Stromal cell of bone marrow (primary cell): ENCODE measurements at places on chromosomes 12 and 14.

DNA sequence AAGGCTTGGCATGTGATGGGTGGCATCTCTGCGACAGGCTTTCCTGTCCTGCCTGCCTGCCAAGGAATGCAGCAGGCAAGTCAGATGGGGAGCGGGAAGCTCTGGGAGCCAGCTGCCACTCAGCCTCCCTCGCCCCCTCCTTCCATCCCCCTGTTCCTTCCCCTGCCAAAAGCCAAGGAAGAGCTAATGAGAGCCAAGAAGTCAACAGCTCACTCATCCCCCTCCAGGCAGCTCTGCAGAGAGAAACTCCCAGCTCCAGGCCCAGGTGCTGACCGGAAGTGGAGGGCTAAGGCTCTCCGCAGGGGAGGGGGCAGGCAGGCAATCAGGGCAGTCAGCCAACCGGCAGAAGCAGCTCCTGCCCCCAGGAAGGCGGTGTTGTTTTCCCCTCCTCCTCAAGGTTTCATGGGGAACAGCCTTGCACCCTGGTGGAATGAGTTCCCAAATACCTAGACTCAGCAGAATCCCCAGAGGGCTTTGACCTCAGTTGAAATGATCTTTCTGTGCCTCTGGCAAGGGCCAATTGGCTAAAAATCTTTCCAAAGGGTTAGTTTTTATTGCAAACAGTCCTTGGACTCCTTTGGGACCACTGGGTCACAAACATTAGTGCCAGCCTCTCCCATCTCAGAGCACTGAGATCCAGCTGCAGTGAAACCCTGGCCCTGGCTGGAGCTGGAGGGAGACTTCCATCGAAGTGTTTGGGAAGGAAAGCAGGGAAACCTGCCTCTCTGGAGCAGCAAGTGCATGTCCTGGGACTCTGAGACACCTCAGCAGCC lies 349.1 kb downstream of the DPF3 start:
- DNase-seq, result no peak

- peak; percentile 31 for DNase-seq
Measured at GRCh38 chr14:60878536-60878935, 102.3 kb downstream of the TRMT5 start.

GRCh38 chr14:76337635-76338545 lies 38.0 kb upstream of the ESRRB start:
- no peak for DNase-seq

DNA sequence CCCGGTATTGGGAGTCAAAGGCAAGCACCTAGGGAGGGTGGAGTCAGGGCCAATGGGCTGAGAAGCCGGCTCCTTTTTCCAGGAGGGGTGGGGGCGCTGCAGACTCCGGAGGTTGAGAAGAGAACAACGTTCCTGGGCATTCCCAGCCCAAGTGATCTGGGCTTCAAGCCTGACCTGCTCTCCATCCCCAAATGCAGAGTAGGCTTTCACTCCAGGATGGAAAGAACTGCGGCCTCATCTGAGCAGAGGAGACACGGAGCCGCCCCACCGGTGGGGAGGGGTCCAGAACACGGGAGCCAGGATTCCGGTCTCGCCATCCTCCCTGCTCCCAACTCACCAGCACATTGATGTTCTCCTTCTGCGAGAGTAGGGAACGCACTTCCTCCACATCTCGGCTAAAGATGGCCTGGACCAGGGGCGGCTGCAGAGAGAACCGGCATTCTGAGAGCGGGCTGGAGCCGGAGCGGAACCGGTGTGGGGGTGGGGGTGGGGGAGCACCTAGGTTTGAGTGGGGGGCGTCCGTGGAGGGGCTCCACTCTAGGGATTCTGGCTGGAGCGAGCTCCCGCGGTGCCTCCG lies 605 bp downstream of the ANKRD52 start:
- DNase-seq, result no peak

GRCh38 chr12:130339951-130340350 lies 2.3 kb downstream of the PIWIL1 start:
- DNase-seq, result no peak

DNA sequence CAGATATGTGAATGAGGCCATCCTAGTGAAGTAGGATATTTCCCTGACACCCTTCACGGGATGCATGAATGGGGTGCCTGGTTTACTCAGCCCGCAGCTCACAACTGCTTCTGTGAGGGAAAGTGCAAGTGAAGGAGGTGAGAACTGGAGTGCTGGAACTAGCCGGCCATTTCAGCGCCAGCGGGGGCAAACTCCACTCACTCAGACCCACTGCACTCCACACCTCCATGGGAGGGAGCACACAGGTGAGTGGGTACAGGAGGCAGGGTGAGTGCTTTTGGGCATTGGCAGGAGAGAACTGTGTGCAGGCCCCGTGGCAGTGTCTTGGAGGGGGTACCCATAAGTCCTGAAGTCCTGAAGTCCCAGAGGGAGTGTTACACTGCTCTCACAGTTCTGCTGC lies 1008.4 kb downstream of the SLC6A15 start:
- no peak for DNase-seq

- DNase-seq, result no peak
Measured at GRCh38 chr14:54902143-54902520, 494 bp downstream of the GCH1 start.

GRCh38 chr12:1013618-1014489 lies 22.8 kb downstream of the ERC1 start:
- peak; percentile 76 for DNase-seq

DNA sequence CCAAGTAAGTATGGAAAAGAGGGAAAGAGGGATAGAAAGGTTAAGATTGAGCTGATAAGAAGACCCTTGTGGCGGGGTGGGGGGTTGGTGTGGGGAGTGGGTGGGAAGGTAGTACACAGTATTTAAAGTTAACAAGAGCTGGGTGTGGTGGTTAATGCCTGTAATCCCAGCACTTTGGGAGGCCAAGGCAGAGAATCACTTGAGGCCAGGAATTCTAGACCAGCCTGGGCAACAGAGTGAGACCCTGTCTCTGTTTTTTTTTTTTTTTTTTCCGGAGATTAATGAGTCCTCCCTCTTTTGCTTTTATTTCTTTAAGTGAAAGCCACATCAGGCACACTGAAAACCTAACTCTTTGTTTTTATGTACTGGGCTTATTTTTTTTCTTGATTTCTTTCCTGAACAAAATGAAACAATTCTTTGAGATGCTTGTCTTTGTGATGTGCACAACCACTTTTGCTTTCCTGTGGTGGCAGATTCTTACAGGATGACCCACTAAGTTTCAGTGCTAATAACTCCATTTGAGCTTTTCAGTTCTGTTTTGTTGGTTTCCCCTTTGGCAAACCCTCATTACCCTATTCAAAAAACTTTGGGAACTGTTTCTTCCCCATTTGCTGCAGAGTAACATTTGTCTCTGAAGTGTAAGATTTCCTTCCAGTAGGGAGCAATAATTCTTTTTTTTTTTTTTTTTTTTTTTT lies 54.8 kb downstream of the WNK1 start:
- DNase-seq, result no peak

DNA sequence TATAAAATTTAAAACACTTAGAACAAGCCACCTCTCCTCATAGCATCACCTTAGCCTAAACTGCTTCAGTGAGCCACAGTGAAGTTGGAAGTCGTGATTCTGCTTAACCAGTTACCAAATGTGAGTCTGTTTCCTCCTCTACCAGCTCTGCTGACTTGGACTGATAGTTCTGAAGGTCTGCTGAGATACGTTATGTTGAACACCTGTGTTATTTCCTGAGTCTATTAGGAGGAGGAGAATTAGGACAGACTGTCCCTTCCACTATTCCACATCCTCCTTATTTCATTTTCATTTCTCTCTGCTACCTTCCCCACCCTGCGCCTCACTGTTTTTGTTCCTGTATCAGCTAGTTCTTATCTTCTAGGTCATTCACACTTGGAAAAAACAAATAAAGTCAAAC lies 2.4 kb downstream of the SLC2A14 start:
- no peak for DNase-seq

DNA sequence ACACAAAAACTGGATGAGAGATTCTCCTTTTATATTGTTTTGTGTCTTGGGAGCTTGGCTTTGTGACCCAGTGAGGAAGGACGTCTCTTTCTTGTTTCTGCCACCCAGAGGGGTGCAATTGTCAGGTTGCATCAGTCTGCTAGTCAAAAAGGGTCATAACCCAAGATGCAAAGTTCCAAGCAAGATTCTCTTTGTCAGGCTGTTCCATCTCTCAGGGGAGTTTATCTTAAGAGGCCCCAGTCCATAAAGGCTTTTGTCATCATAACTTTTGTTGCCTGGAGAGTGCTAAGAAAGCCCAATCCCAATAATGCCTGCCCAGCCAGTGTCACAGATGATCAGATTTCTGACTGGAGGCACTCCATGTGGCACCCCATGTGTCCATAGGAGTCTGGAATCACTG lies 444.9 kb downstream of the TRHDE start:
- no peak for DNase-seq

DNA sequence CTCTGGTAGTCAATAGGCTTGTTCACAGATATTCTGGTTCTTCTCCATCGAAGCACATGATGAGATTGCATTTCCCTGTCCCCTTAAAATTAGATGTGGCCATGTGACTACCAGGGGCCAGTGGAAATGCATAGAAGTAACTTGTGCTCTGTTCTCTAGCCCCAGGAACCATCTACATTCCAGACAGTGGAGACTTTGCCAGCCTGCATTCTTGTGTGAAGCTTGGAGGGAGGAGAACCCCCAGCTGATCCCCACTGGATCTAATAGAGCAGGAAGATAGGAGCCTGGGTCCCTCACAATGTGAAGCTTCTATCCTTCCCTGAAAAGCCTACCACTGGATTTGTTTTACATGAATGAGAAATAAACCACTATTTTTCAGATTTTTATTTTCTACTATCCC lies 130.1 kb downstream of the KITLG start:
- no peak for DNase-seq

DNA sequence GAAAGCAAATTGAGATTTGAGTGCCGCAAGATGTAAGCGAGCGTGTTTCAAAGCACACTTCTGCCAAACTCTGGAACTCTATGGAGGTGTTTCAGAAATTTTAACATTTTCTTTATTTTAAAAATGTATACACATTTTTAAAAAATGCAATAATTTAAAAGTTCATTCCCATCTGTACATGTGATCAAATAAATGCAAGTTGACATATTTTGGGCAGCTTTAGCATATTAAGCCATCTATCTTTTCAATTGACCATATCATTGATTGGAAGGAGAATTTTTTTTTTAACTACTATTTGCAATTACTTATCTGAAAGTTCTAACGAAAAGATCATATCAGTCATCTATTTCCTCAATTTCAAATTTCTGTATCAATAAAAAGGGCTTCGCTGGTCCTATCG lies 101.3 kb downstream of the PPM1H start:
- no peak for DNase-seq

DNA sequence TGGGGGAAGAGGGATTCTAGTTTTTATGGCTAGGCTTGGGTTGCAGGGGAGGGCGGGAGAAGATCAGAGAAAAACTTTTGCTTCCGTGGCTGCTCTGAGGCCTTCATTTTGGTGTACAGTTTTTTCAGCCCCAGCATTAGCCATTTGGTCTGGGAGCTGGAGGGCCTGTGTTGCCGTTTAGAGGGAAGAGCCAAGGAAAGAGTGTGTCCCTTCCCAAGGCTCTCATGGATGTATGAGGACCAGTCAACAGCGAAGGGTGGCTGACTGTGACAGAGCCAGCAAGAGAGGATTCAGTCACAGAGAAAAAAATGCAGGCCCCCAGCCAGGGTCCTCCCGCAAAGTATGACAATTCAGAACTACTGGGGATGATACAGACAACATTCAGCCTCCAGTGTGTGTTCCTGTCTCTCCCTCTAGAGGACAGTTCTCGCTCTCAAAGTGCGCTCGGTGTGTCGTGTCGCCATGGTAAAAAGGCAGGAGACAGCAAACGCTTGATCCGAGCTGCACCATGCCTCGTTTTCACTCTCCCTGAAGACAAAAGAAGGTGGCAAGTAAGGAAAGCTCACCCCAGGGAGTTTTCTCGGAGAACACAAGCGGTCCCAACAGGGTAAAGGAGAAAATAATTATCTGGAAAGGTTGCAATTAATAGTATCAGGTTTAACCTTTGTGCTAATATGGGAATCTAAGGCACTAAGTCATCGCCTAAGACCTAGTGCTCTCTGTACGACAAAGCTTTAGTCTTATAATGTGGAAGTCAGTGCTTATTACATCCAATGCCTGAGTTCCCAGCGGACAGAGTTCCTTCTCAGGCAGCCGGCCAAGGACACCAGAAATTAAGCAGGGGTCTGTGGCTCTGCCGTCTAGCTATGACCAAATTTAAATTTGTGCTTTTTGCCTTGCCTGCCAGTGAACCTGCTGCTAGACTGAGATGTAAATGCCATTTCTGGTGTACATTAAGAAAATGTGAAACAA lies 157.3 kb upstream of the PLXNC1 start:
- peak; percentile 29 for DNase-seq

GRCh38 chr14:34297786-34298520 lies 164.1 kb downstream of the SPTSSA start:
- no peak for DNase-seq

DNA sequence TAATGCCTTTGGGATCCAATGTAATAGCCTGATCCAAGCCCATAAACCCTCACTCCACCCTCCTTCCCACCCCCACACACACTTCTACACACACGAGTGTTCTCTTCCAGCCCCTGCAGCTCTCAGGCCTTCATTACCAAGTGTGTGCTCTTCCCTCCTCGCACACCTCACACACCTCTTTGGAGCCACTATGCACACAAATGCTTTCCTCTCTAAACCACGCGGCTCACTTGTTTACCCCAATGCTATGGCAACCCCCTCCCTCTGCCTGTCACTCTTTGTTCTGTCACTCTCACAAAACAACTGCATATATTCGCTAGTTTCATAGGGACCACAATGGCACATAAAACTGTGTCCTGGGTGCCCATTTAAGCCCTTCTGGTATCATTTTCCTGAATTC lies 35.1 kb downstream of the PPP2R5E start:
- no peak for DNase-seq

DNA sequence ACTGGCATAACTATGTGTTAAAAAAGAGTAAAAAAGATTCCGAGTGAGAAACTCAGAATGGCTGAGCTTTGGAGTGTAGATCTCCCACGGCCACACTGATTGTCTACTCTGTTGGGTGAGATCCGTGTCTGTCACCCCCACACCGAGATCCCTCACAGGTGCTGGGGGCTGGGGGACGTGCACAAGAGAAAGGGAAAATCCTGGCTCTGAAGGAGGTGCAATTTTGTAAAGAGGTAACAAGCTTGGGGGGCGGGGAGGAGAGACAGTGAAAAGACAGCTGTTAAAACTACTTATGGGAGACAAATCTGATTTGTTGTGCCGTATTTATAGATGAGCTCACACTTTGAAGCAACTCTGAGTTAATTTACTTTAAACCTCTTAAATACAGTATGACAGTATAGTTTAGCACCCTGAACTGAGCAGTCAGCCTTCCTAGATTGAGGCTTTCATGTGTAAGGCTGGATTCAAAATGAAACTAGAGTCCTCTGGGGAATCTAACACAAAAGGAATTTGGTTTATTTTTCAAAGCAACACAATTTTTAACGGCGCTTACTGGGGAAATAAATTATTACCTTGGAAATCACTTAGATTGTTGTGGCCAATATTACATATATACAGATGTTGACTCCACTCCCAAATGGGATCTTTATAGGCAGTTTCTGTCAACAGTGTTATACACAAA lies 167.4 kb upstream of the RGS6 start:
- DNase-seq, result no peak
